CD4-positive, alpha-beta T cell (primary cell): ENCODE measurements at places on chromosomes 11 and 22.

DNA sequence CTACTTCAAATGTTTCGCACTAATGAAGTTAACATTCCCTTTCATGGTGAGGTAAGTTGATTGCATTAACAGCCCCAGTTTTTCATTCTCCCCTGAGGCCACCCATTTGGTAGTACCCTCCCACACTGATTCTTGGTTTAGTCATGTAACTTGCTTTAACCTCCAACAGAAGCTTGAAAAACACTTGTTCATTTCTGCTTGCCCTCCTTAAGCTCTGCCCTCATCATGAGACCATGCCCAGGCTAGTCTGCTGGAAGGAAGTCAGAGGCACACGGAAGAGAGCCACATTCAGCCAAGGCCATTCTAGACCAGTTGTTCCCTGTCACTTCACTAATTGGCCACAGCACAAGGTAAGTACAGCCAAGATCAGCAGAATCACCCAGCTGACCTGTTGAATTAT lies 50.7 kb upstream of the CD44 start:
- no peak for DNase-seq

DNA sequence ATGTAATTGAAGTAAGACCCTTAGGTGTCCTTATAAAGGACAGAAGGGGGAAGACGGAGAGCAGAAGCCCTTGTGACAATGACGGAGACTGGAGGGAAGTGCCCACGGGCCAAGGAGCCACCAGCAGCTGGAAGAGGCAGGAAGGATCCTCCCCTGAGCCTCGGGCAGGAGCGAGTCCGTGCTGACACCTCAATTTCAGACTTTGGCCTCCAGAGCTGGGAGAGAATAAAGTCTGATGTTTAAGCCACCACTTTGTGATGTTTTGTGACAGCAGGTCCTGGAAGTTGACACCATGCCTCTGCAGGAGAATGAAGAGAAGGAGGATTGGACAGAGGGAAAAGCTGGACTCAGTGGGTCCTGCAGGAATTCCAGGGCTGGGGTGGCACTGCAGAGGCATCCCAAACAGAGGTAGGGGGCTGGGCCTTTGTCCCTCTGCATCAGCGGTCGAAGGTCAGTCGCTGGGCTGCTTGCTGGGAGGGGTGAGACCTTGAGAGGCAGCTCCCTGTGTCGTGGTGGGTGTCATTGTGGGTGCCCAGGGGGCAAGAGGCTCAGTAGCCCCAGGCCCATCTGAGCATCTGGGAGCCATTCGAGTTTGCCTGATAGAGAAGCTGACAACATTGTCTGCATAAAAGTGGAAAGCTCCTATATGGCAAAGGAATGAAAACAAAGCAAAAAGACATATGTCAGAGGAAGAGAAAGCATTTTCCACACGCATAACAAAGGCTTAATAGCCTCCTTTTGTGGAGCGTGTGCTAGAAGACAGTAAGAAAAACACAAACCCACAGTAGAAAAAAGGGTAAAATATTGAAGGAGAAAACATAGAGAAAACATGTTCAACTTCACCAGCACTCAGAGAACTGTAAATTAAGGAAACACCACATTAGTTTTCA lies 68.8 kb downstream of the RTL6 start:
- no peak for DNase-seq

DNA sequence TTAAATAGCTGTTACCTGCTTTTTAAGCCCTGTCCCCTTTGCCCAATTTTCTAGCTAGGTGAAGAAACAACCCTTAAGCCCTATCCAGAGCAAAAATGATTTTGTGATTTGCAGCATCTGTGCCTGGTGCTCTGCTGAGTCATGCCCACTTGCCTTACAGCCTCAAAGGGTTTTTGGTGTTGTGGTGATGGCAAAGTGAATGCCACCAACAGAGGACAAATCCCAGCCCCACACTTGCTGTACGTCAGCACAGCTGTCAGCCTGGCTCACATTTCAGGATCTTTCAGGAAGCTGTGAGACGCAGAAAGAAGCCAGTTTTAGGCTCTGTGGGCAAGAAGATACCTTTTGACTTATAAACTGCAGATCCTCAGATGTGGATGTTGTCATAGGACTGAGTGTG lies 401.7 kb downstream of the TENM4 start:
- DNase-seq = no peak

DNA sequence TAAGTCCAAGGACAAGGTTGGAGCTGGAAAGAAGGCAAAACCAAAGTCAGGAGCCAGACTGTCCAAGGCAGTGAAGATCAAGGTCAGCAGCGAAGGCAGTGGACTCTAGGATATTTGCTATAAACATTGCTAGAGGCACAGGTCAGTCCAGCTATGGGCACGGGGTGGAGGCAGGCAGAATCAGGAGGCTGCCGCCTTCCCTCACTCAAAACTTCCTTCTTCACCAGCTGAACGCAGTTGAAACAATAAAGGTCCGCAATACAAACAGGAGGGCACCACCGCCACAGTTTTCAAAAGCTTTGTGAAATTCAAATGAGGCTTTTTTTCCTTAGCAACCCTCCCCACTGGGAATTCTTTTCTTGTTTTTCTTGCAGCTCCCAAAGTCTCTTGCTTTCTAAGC lies 372.4 kb downstream of the NXPE2 start:
- no peak for DNase-seq

DNA sequence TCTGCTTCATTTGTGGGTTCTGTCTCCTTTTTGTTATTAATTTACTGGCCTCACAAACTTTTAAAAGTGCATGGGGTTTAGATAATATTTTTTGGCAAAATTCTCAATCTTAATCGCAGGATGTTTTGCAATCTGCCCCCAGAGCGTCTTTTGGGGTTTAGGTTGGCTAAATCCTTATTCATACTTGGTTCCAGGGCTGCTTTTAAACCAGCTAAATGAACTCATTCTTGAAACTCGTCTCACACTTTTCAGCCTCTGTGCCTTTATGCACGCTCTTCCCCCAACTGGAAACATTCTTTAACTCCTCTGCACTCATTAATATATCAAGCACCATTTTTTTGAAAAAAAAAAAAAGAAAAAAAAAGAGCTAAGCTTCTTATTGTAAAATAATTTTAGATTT lies 131.7 kb downstream of the KIF18A start:
- no peak for DNase-seq

DNA sequence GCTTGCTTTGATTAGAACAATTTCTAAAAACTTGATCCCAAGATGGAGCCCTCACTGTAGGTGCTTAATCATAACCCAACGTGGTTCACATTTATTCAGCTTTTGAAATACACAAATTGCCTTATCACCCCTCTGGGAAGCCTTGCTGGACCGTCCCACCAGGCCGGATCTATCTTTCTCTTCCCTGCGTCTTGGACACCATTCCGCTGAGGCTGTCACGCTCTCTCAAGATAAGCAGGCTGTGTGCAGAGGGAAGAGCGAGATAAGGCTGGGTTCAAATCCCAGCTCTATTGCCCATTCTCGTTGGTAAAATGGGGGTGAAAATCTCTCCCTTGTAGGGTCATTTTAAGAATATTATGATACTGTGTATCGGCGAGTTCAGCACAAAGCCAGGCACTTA lies 20.5 kb upstream of the TP53I11 start:
- DNase-seq = no peak

DNA sequence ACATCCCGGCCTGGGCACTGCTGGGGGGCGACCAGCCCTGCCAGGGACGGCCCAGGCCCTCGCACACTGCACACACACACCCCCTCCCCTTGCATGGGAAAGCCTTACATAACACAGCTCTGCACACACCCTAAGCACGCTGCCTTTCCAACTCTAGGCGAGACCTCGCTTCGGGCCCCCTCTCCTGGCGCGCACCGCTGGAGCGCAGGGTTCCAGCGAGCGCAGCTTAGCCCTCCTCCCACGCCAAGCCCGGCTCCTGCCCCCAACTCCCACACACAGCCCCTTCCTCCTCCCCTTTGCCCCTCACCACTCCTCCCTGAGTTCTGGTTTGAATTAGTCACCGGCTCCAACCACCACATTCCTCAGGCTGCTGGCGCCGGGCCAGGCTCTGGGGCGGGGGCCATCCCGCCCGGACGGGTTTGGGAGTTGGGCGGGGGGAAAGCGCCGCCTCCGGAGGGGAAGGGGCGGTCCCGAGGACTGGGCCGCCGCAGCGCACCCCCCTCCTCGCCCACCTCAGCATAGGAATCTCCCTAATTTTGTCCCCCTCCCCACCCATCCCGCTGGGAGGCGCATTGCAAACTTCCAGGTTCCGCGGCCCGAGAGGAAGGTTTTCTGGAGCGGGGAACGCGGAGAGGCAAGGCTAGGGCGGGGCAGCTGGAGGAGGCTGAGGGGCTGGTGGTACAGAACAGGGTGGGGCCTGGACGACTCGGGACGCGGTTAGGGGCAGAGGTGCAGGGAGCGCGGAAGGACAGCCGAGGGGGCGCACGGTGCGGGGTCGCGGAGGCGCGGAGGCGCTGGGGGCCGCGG lies 966 bp downstream of the AHNAK start:
- DNase-seq = peak; percentile 66

GRCh38 chr11:75191330-75191717 lies 40.4 kb downstream of the SLCO2B1 start:
- DNase-seq = no peak

GRCh38 chr11:11620173-11620920 lies 1.5 kb downstream of the GALNT18 start:
- DNase-seq = no peak

- no peak for DNase-seq
These were observed 408.7 kb downstream of the BRD1 start for GRCh38 chr22:49418943-49419342.

DNA sequence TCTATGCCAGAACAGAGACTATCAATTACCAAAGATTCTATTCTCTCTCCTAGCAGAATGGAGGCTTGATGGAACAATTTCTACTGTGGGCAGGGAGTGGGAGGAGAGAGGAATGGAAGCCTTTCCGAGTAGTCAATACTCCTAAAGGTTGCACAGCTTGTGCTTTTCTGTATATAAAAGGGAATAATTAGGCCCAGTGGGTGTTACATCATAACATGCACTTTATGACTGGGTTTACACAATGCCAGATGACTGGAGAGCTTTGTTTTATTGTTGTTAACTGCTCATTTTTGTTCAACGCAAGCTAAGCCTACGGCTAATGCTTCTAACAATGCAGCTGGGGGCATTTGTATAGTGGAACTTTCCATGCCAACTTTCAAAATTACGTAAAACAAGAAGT lies 2237.9 kb upstream of the RAG2 start:
- no peak for DNase-seq

GRCh38 chr11:73323464-73323863 lies 15.4 kb downstream of the ARHGEF17 start:
- DNase-seq = no peak

DNA sequence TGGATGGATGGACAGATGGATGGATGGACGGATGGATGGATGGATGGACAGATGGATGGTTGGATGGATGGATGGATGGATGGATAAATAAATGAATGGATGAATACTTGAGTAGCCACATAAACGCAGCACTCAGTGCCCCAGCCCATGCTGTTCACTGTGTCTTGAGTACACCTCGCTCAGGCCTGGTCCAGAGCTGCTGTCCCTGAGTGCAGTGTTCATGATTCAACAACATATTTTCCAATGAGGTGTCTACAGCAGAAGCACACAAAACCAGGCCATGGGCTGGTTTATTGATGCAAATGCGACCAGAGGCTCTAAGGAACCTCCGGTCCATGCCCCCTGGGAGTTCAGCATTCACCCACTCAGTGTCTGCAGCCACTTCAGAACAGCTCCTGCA lies 584.3 kb downstream of the BRD1 start:
- DNase-seq = no peak

- DNase-seq = no peak
These were observed 353.9 kb upstream of the TENM4 start for GRCh38 chr11:79794484-79795393.

DNA sequence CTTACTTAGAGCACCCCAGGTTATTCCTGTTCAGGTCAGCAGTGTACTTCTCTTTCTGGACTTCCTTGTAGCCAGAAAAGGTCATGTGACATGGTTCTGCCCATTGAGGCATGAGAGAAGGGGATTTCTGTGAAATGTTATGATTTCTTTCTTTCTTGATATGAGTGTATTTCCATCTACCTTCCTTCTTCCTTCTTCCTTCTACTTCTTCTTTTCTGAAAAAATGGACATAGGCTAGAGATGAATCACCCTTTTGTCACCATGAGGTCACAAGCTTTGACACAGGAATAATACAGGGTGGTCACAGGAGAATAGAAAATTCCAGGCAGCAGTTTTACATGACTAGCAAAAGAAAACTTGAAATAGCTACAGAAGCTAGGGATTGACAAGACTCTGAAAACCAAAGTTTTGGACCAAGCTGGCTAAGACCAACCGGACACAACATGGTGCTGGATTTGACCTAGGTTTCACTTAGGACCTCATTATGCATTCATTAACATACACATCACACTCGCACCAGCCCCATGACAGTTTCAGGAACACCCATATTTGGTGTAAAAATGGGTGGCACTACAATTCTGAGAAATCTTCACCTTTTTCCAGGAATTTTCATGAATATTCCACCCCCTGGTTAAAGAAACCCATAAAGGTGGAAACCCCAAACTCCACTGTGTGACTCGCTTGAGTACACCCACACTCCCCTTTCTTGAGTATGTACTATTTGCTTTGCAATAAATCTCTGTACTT lies 21.2 kb upstream of the MAP6 start:
- DNase-seq = no peak

DNA sequence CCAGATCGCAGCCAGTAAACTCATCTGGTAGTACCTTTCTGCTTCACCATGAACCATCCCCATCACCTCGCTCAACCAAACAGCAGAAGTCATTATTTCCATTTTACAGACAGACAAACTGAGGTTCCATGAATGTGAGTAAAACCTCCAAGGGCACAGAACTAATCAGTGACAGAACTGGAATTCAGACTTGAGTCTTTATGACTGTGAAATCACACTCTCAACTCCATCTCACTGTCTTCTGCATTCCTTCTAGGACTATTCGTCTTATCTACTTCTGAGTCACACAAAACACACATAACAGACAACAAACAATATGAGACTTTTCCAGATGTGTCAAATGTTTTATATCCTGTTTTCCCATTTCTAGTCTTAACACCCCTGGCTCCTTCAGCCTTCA lies 9.3 kb upstream of the NUP50 start:
- no peak for DNase-seq

GRCh38 chr11:126347751-126348668 lies 7.5 kb upstream of the ST3GAL4 start:
- DNase-seq = no peak

- DNase-seq = no peak
These were observed 15.0 kb downstream of the USH1C start for GRCh38 chr11:17528906-17529843.
